ENCODE measurements at places on chromosomes 16 and 17. TPM values are rescaled to one million over a fixed set of nuclear protein-coding genes. Genes with fewer than 3 reads are reported as not detected.

The TMC8 gene
- 196 TPM for total RNA-seq

DNA sequence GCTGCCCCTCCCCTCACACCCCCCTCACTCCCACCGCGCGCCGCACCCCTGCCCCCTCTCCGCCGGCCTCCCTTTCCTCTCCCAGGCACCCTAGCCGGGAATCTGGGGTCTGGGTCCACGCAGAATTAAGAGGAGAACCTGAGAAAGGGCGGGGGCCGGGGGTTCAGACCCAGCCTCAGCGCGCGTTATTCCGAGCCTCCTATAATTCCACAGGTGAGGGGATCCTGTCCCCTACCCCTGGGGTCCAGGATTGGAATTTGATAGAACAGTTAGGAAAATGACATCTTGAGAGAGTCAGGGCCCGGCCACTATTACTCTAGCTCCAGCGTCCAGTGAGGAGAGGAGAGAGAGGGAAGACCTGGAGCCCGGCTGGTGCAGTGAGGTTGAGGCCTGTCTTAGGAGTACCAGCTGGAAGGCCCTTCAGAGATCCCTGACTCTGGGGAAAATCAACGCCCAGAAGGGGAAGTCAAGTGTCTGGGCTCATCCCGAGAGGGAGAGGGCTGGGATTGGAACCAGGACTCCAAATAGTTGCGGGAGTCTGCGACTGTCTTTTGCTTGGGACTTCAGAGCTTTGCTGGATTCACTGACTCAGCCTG lies 17.3 kb downstream of the GRB7 start:
- DNase-seq: no peak

GRCh38 chr17:29051194-29051593 lies 8.3 kb downstream of the PIPOX start:
- no peak for DNase-seq

The MARCHF10 gene
- total RNA-seq: not detected

The CETP gene
- not detected for total RNA-seq

DNA sequence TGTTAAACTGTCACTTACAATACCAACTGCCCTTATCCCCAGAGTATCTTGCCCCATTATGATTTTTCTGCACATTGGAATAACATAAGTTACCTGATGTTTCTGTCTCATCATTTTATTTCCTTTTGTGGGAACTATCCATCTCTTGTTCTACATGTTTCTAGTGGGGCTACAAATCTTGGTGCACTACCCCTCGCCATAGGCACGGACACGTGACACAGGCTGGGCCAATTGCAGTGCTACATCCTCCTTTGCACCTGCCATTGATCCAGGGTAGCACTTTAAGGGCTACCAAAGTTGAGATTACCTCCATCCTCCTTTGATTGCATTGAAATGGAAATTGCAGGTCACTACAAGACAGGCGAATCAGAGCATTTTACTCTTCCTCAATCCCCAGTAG lies 14.2 kb upstream of the SYT17 start:
- no peak for DNase-seq

The TPSG1 gene
- not detected for total RNA-seq

- DNase-seq: no peak
Observed at GRCh38 chr17:8875436-8875835, 8.0 kb upstream of the PIK3R6 start.

DNA sequence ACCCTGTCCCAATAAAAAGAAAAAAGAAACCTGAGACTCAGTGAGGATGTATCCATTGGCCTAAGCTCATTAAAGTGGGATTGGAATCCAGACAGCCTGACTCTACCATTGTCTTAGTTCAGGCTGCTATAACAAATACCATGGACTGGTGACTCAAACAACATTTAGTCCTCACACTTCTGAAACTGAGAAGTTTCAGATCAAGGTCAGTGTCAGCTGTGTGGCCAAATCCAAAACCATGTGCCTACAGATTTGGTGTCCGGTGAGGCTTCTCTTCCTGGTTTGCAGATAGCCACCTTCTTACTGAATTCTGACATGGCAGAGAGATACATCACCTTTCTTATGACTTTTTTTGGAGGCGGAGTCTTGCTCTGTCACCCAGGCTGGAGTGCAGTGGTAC lies 53.3 kb upstream of the KDM8 start:
- no peak for DNase-seq

- DNase-seq: no peak
Observed at GRCh38 chr17:29125651-29126050, 54.5 kb downstream of the MYO18A start.

DNA sequence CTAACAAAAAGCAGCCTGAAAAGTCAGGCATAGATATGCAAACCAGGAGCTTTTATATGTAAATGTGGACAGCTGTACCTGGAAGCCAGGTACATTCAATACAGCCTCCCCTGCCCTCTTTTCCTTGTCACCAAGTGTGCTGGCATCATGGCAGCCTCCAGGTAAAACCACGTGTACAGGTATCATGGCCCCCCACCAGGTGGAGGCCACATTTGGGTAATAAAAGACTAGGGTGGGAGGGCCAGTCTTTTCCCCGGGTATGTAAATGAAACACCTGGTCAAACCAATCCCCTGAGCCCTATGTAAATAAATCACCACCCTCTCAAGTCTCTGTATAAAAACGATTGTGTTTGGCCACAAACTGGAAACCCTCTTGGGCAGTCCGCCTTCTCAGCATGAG lies 226.4 kb upstream of the GOT2 start:
- no peak for DNase-seq

GRCh38 chr17:33072421-33073161 lies 80.9 kb downstream of the SPACA3 start:
- DNase-seq: no peak

The GRB7 gene
- total RNA-seq: 0.74 TPM

- no peak for DNase-seq
Observed at GRCh38 chr17:9079461-9080103, 58.3 kb downstream of the NTN1 start.

- DNase-seq: peak; percentile 30
Observed at GRCh38 chr17:75047398-75048098, 523 bp downstream of the KCTD2 start.

- no peak for DNase-seq
Observed at GRCh38 chr16:55046513-55046912, 115.8 kb downstream of the IRX5 start.

DNA sequence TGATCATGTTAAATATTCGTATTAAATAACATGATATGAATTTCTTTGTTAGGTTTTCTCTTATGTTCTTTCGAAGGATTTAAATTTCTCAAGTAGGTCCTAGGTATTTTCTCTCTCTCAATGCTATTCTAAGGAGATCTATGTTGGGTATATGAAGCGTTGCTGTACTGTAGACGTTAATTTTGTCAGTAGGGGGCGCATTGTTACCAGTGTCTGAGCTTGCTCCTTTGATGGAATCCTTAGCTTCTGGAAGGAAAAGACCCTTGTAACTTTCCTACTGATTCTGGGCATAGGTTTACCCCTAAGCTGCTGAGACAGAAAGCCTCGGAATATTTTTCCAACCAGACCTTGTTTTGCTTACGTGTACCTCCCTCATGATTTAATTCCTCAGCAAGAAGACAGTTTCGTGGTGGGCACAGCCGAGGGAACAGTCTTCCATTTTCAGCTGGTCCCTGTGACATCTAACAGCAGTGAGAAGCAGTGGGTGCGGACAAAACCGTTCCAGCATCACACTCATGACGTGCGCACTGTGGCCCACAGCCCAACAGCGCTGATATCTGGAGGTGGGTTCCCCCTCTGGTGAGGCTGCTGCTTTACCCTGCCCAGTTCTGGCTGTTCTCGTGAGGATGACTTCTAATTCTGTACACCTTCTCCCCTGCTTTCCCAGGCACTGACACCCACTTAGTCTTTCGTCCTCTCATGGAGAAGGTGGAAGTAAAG lies 17.9 kb downstream of the UTP4 start:
- DNase-seq: peak; percentile 20

The ZNF267 gene
- 58.5 TPM for total RNA-seq

GRCh38 chr16:76897816-76898215 lies 293.2 kb upstream of the MON1B start:
- DNase-seq: no peak

- no peak for DNase-seq
Observed at GRCh38 chr16:24174957-24175356, 81.2 kb upstream of the CACNG3 start.

DNA sequence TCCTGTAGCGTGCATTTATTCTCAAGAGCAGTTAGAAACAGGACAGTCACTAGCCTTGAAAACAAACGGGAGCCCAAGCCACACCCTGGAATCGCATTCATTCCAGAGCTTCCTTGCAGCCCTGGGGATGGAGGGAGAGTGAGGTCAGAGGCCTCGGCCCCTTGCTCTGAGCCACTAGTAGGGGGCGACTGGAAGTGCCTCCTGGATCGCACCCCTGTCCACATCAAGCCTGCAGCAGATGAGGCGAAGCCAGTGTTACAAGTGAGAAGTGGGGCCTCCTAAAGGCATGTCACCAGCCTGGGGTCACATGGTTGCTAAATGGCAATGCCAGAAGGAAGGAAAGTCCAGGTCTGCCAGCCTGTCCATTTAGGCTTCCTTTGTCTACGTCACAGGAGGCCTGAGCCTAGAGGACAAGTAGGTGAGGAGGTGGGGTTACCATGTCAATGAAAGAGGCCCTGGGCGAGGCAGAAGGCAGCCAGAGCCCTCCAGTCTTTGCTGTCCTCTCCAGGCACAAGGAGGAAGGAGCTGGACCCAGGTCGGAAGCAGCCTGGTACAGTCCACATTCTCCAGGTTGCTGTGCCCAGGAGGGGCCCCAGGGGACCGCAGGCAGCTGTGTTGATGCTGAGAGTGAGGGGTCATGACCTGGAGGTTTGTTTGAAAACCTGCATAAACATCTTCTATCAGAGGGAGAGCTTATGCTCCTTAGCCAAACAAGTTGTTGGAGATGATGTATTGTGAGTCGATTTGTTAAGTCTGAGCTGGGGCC lies 3.0 kb upstream of the RCVRN start:
- DNase-seq: no peak

The IGFALS gene
- total RNA-seq: not detected

GRCh38 chr17:14693382-14693781 lies 392.5 kb downstream of the HS3ST3B1 start:
- no peak for DNase-seq

The PPP1R1B gene
- total RNA-seq: not detected

GRCh38 chr17:12637015-12637414 lies 28.7 kb upstream of the MYOCD start:
- DNase-seq: no peak

The TAC4 gene
- total RNA-seq: not detected

DNA sequence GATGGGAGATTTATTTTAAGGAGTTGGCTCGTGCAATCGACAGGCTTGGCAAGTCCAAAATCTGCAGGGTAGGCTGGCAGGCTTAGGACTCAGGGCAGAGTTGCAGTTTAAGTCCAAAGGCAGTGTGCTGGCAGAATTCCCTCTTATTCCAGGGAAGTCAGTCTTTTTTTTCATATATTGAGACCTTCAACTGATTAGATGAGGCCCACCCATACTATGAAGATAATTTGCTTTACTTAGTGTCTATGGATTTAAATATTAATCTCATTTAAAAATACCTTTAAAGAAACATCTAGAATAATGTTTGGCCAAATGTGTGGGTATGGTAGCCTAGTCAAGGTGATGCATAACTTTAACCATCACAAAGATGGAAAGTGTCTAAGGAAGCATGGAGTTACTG lies 99.8 kb downstream of the CNTNAP4 start:
- DNase-seq: no peak

DNA sequence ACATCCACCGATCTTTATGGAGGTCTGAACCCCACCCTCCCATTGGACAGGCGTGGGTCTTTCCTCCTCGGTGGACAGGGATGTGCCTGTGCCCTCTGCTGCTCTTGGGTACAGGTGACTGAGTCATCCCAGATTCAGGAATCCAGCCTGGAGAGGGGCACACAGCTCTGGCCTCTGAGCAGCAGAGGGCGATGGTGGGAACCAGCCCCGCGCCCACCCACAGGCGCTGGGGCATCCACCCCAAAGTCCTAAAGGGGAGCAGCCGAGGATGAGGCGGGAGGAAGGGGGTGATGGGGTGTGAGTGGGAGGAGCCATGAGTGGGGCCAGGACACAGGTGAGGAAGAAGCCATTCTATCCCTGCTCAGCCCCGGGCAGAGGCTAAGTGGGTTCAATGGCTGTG lies 35.0 kb downstream of the ENGASE start:
- DNase-seq: no peak

DNA sequence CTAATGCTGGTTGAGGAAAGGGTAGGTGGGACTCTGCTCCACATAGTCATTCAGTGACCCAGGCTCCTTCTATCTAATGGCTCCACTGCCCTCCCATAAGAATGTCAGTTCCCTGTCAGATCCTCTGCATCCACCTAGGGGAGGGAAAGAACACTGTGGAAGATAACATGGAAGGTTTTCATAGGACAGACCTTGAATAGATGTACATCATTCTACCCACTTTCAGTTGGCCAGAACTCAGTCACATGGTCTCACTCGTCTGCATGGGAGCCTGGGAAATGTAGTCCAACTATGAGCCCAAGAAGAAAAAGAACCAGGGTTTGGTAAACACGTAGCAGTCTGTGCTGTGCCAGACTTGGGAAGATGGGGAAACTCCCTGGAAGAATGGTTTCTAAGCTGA lies 27.1 kb upstream of the SCNN1B start:
- no peak for DNase-seq

- DNase-seq: no peak
Observed at GRCh38 chr17:43613917-43614316, 47.8 kb downstream of the MEOX1 start.

DNA sequence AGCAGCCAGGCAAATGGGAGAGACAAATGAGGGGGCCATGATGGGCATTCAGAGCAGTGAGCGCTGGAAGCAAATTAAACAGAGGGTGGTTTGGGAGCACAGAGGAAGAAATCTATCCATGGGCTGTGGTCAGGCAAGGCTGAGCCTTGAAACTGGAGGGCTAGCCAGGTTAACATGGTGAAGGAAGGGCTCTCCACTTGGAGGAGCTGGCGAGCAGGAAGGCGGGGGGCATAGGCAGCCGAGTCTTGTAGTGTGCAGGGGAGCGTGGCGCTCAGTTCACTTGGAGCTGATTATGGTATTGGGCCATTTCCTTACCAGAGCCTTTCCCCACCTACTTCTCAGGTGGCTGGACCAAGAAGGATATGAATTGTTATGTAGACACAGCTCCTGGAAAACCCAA lies 189.7 kb downstream of the SNX29 start:
- DNase-seq: no peak

- DNase-seq: no peak
Observed at GRCh38 chr17:54968988-54969332, 395 bp downstream of the STXBP4 start.

The ZNF205 gene
- 0.09 TPM for total RNA-seq

GRCh38 chr16:12087901-12088421 lies 111.4 kb downstream of the SNX29 start:
- no peak for DNase-seq

GRCh38 chr17:2054262-2054511 lies 716 bp upstream of the HIC1 start:
- DNase-seq: no peak

- no peak for DNase-seq
Observed at GRCh38 chr16:13150181-13150885, 248.9 kb downstream of the SHISA9 start.

The CD300H gene
- total RNA-seq: not detected

The ARL17A gene
- total RNA-seq: 24.6 TPM
